Astrocyte of the hippocampus (primary cell): ENCODE measurements at places on chromosomes 2 and 18.

GRCh38 chr2:65607662-65608305 lies 175.4 kb upstream of the SPRED2 start:
- no peak for DNase-seq

- DNase-seq = peak; percentile 44
These were observed 213.4 kb downstream of the CDH20 start for GRCh38 chr18:61546590-61546989.

GRCh38 chr2:229210641-229211040 lies 60.4 kb downstream of the PID1 start:
- DNase-seq = no peak

DNA sequence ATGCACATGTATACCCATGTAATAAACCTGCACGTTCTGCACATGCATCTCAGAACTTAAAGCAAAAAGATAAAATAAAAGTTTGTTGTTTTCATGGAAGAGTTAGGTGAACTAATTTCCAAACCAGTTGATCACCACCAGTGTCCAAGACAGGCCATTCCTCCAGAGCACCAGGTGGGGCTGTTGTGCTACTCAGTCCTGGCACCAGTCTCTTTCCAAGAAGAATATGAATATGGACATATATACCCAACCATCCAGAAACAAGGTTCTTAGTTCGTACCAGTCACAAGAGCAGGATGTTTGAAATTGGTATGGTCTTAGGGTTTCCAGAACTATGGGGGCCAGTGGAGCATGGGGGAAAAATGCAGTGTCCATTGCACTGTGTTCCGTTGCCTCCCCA lies 17.2 kb upstream of the TNP1 start:
- DNase-seq = no peak

DNA sequence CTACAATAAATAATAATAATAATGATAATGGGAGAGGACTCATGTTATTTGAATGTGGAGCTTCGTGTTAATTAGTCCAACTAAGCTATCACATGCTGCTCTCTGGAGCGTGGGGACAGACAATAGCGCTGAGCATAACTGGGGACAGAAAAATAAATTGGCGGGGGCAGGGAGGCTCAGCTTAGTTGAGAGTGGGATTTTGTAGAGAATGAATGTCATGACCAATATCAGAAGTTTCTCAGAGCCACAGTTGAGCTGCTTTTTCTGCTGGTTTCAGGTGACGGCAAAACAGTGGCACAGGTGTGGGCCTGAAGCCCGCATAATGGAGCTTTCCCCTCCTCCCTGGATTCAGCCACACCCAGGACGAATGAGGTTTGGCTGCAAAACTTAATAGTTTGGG lies 111.1 kb upstream of the CAB39 start:
- DNase-seq = no peak

DNA sequence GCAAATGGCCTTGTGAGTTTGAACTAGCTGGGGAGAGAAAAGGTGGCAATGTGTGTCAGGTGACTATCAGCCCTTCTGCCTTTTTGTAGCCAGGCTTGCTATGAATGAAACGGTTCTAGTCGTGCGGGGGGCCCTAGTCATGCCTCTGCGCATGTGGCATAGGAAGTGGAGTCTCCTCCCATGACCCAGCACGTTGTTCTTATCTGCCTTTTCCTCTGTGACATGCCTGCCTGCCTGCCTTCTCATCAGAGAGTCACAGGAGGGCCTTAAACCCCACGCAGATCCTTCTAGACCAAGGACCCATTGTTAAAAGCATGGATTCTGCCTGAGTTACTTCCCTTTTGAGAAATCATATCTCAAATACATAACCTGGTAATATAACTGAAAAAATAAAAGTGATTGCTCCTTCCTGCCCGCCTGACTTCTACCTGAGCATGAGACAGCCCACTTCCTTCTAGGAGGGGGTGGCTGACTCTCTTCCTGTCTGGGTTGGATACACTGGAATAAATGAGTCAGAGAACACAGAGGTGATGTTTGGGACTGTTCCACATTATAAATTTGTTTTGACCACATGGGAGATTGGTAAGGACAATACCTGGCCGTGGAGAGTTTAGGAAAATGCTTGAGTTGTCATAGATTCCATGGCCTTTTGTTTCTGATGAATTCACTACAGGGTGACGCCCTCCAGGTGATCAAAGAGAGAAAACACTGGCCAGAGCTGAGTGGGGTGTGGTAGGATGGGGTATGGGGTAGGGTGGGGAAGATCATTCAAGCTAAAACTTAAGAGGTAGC lies 49.8 kb downstream of the FBLN7 start:
- DNase-seq = no peak

GRCh38 chr18:36427369-36427768 lies 129.9 kb downstream of the FHOD3 start:
- DNase-seq = no peak

DNA sequence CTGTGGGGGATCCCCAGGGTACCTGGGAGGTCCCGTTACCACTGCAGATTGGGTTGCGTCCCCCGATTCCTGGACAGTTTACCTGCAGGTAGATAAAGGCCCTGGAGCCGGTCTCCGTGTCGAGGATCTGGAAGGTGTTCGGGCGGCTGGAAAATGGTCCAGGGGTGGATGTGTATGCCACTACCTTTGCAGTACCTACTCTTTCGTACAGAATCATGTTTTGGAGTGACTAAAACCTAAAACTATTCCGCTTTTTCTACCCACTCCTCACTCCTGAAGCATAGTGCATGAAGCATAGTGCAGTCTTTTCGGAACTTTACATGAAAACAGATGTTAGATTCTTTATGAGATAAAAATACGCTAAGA lies 418 bp downstream of the WDR75 start:
- no peak for DNase-seq

GRCh38 chr18:26091047-26091630 lies 726 bp upstream of the SS18 start:
- DNase-seq = no peak

- no peak for DNase-seq
These were observed 1.3 kb upstream of the AKAIN1 start for GRCh38 chr18:5198311-5198710.

DNA sequence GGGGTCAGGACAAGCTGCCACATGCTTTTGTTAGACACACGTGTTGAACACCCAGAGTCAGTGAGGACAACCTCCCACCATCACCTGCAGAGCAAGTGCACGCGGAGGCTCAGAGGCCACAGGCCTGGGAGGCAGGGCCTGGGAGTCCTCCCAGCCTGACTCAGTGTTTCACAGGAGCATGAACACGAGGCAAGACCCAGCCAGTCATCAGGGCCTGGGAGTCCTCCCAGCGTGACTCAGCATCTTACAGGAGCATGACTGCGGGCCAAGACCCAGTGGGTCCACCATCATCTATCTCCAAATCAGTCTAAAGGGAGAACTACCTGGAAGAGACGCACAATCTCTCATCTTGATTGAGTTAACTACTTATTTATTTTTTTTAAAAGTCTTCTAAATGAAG lies 112.6 kb upstream of the PXDN start:
- DNase-seq = peak; percentile 19

GRCh38 chr2:160318218-160318617 lies 118.1 kb upstream of the ITGB6 start:
- DNase-seq = no peak

GRCh38 chr2:207229161-207229560 lies 63.4 kb upstream of the KLF7 start:
- DNase-seq = no peak

DNA sequence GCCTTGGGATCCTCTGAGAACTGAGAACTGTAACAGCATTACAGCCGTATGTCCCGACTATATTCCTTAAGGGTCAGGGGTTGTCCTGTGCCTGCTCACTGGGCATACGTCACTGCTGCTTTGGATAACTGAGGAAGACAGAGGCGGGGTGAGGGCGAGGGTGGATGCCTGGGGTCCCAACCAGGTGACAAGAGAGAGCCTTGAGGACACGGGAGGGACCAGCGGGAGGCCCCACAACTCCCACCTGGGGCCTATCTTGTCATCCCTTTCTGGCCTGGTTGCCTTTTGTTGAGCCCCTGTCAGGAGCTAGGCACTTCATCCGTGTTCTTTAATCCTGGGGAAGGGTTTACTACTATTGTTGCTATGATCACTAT lies 28.8 kb downstream of the INPP5D start:
- no peak for DNase-seq

DNA sequence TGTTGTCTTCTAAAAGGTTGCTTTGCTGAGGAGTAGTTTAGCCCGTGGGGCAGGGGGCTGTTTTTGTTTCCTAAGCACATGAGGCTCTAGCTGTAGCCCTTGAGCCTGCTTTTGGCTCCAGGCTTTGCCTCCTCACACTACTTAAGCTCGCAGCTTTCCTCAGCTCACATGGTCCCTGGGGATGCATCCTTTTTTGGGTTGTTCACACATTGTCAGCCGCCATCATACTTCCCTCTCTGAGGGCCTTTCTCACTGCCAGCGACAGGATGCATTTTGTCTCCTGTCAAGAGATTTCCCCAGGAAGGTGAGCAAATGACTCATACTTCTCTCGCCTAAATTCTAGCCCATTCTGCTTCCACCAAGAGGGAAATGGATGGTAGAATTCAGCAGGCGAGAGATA lies 279.5 kb upstream of the PKDCC start:
- no peak for DNase-seq

- DNase-seq = peak; percentile 67
These were observed 104.8 kb downstream of the COLEC12 start for GRCh38 chr18:395456-396250.

DNA sequence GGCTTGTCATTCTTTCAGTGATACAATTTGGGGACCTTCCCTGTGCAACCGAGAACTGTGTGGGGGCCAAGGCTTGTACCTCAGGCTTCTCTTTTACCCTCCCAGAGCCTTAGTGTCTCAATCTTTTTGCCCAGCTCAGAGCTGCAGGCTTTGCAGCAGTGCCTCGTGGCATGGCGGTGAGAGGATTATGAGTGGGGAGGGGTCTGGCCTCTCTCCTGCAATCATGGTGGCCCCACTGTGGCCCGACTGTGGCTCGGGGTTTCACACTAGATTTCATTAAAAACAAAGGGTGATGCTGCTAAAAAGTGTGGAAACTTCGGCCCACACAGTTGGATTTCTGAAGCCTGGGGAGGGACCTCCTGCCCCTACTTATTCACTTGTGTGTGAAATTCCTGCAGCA lies 75.5 kb downstream of the CAPN13 start:
- DNase-seq = no peak

DNA sequence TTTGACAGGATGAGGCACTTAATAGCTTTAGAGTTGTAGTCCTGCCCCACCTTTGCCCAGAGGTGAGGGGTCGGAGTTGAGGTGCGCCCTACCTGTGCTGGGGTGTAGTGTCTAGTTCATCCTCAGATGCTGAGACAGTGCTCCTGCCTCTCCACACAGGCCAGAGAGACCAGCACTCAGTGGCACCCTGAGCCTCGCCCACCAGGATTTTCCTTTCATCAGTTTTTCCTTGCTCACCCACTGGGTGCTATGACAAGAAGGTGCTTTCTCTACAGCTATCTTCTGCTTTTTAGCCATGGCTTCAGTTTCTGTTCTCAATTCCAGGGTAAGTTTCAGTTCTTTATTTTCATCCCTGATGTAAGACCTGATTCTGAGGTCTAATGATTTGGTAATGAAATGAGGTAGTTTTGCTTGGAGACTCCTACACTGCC lies 16.8 kb upstream of the TMEM131 start:
- DNase-seq = no peak

DNA sequence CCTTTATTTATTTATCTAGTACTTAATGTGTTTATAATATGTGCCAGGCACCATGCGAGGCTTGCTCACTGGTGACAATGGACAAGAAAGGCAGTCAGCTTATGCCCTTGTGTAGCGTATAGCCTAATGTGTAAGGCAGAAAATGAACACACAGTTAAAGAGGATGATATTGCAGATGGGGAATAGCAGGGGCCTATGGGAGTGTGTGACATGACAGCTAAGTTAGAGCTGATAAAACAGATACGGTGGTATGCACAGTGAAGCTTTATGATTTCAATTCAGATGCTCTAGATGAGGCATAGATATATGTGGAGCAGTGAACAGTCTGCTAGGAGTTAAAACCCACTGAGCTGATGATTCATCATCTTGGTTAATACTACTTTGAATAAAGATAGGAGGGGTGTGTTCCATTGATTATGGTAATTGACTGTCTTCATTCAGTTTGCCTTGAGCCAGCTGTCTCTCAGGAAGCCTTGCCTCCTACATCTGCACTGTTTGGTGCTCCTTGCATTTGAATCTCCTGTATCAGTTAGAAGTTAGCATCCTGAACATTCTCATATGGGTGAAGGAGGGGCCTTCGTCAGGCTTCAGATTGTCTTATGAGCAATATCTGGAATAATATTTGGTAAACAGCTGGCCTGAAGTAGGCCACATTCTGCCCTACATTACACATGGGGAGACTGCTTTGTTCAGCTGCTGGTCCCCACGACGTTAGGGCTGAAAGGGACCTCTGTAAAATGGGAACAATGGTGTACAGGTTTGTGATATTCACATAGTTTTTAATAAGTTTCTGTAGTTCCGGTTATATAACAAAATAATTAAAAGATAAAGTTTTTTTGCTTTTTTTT lies 13.2 kb downstream of the MAP4K4 start:
- DNase-seq = peak; percentile 37

GRCh38 chr2:119650206-119650605 lies 28.8 kb upstream of the TMEM177 start:
- no peak for DNase-seq

GRCh38 chr2:171210864-171211431 lies 50.3 kb upstream of the TLK1 start:
- no peak for DNase-seq

GRCh38 chr18:22827216-22827615 lies 105.9 kb upstream of the RBBP8 start:
- no peak for DNase-seq

DNA sequence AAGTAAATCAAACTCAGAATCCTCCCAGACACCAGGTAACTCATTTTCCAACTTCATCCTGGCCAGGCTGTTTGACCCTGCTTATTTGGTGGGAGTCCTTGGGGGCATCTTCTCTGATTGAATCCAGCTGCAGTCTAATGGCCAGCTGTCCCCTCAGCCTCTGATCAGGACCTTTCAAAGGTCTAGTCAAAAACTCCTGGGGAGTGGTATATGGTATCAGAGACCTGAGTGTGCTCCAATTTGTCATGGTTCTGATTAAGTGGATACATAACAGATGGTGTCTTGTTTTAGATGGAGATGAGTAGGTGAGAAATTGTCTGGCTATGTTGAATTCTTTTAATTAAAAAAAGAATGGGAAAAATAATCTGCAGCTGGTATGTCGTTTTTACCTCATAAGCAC lies 842.6 kb upstream of the ACVR2A start:
- DNase-seq = no peak

GRCh38 chr2:240260664-240261063 lies 120.2 kb upstream of the OTOS start:
- DNase-seq = no peak

GRCh38 chr2:33024758-33025157 lies 78.0 kb downstream of the LTBP1 start:
- no peak for DNase-seq

GRCh38 chr2:110980339-110981062 lies 140.2 kb upstream of the BCL2L11 start:
- DNase-seq = no peak

- DNase-seq = peak; percentile 54
These were observed 949 bp downstream of the CDC42EP3 start for GRCh38 chr2:37670378-37671008.
